ENCODE measurements at places on chromosomes 3 and 15. TPM values are rescaled to one million over a fixed set of nuclear protein-coding genes. Genes with fewer than 3 reads are reported as not detected.
A peak's percentile ranks its signal among the peaks of the same experiment; 100 is the strongest.

The CKMT1B gene
- 1.3 TPM for total RNA-seq

The PIERCE2 gene
- total RNA-seq: 4.2 TPM

DNA sequence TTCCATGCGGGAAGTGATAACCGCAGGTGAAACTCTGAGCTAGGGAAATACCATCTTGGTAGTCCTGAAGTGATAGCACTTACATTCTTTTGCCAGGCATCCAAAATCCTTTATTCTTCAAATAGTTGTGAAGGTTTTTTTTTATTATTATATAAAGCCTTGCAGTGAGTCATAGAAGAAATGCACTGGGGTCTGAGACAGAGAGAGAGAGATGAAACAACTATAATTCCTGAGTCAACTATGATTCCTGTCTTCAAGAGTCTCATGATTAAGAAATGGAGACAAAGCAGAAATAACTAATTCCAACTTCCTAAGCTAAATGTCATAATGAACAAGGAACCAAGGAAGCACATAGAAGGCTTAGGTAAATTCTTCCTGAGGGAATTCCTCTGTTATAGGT is 495.6 kb downstream of the LPP start:
- DNase-seq: no peak

DNA sequence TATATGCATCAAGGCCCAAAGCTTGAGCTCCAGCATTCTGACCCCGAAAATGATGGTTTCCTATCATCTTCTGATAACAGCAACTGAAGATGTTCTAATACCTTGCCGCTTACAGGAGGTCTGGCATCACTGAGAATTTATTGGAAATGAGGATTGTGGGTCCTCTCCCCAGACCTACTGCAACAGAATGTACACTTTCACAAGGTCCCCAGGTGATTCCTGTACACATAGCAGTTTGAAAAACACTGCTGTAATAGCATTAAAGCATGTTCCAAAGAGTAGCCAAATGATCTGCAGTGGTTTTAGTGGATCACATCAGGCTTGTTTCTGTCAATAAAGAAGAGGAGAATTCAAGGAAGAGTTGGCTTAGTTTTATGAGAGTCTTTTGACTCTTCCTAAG is 11.3 kb downstream of the TGFBR2 start:
- DNase-seq: no peak

GRCh38 chr15:63861946-63862517 is 28.3 kb upstream of the HERC1 start:
- no peak for DNase-seq

The ZNF385D gene
- total RNA-seq: 7.7 TPM

GRCh38 chr3:126101521-126101982 is 17.6 kb upstream of the SLC41A3 start:
- peak; percentile 68 for DNase-seq

DNA sequence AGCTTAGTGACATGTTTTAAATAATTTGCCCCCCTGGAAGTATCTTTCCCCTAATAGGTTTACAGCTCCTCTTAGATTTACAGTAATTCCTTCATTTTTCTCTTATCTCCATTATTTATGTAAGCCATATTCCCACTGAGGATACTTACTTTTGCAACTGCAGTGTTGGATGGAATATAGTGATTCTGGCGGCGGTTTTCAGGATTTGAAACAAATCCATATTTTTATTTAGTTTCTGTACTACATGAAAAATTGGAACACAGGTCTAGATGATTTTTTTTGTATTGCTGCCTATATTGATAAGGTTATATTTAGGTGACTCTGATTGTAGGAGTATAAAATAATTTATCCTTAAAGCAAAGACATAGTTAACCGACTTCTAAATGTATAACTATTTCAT is 391.6 kb upstream of the SUCLG2 start:
- no peak for DNase-seq

DNA sequence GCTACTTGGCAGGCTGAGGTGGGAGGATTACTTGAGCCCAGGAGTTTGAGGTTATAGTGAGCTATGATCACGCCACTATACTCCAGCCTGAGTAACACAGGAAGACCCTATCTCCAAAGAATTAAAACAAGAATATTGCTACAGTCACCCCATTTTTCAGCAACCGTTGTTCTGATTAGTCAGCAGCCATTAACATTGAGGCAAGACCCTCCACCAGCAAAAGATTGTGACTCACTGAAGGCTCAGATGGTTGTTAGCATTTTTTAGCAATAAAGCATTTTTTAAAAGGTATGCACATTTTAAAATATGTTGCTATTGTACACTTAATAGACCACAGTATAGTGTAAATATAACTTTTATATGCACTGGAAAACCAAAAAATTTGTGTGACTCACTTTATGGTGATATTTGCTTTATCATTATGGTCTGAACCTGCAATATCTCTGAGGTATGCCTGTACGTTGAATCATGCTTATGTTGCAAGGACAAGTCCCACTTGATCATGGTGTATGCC is 492.6 kb downstream of the SQOR start:
- DNase-seq: no peak

DNA sequence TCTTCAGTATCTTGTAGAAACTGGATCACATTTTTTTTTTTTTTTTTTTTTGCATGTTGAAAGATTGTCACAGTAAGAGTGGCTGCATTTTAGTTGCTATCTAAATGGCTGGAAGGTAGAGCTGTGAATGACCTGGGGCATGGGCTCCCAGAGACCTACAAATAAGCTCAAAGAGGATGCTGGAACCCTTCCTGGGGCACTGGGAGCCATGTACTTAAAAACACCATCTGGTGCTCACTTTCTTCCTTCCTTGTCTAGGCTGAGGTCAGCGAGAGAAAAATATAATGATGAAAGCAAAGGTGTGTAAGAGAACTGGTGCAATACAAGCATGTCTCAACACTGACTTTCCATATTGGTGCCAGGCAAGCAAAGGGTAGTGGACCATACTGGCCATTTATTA is 323.9 kb downstream of the SV2B start:
- DNase-seq: no peak

DNA sequence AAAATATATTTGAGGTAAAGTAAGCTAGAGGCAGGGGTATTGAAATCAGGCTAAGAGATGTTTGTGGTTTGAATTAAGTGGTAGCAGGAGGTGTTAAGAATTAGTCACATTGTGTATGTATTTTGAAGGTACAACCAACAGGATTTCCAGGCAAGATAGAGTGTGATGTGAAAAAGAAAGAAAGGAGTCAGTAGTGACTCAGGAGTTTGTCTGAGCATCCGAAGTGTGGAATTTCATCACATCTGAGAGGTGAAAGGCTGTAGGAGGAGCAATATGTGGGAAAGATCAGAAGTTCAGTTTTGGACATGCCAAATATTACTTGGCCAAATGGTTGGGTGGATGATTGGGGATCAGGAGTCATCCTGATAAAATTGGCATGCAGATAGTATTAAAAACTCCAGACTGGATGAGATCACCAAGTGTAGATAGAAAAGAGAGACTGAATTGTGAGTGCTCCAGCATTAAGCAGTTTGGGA is 32.1 kb upstream of the EBLN2 start:
- DNase-seq: no peak

- no peak for DNase-seq
These were observed 93.2 kb upstream of the NEDD4 start for GRCh38 chr15:56086566-56086965.

- DNase-seq: no peak
These were observed 171.6 kb downstream of the CADPS start for GRCh38 chr3:62703451-62704167.

DNA sequence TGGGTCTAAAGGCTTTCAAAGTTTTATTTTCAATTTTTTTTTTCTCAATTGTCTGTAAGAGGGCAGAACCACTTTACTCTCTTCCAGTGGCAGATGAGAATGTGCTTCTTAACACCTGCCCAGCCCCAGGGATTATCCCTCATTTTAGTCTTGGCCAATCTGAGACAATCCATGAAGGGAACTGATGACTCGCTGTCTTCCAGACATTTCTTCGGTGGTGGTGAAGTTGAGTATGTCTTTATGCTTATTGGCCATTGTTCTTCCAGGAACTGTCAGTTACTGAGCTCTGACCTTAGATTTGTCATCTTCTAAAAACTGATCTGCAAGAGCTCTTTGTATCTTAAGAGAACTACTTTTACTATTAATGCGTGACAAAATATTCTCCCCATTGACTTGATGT is 139.5 kb downstream of the TJP1 start:
- DNase-seq: no peak

- DNase-seq: no peak
These were observed 10.4 kb upstream of the RTP1 start for GRCh38 chr3:187186801-187187421.

- no peak for DNase-seq
These were observed 27.0 kb downstream of the CCNL1 start for GRCh38 chr3:157132936-157133335.

DNA sequence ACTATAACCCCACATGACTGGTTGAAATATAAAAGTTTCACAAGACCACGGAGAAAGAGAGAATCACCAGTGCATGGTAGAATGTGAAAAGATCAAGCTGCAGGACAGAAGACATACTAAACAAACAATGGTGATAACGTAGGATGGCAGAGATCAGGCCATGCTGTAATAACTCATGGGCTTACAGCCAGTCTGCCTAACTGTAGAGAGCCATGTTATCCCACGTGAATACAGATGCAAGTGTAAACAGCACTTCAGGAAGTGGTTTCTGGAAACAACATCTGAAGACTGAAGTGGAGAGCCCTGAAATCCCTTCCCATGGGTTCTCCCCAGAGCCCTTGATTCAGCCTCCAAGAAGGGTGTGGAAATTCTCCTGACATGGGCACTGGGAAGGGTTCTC is 103.2 kb upstream of the SLCO2A1 start:
- no peak for DNase-seq

The CD86 gene
- total RNA-seq: 4.6 TPM

The DET1 gene
- total RNA-seq: 6.2 TPM

DNA sequence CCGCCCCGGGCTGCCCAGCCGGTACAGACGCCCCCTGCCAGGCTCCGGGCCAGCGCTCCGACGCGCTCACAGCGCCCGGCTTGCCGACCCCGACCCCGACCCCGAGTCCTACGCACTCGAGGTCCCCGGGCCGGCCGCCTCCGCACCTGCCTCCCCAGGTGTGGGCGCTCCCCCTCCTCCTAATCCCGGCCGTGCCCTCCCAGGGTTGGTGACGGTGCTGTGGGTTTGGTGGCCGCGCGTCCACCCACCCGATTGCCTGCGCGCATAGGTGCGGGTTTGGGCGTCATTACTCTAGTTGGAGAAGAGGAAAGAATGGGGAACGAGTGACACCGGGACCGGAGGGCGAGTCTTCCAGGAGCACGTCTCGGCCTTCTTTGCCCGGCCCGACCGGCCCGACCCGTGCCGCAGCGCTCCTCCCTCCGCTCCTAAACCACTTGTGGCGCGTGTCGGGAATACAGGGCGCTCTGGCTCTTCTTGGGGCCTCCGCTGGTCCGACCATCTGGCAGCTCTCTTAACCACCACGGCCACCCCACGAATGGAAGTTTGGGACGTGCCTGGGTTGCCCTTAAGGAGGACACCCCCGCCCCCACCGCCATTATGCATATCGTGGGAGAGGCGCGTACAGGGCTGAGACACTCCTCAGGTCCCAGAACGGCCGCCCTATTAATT is 810 bp upstream of the THRB start:
- DNase-seq: no peak

- DNase-seq: no peak
These were observed 2.2 kb downstream of the CHRNA5 start for GRCh38 chr15:78567531-78567930.

The GOLGA6B gene
- not detected for total RNA-seq

- DNase-seq: no peak
These were observed 227.1 kb downstream of the RPLP1 start for GRCh38 chr15:69679623-69680228.

GRCh38 chr3:78827618-78828017 is 940.2 kb downstream of the ROBO1 start:
- no peak for DNase-seq

DNA sequence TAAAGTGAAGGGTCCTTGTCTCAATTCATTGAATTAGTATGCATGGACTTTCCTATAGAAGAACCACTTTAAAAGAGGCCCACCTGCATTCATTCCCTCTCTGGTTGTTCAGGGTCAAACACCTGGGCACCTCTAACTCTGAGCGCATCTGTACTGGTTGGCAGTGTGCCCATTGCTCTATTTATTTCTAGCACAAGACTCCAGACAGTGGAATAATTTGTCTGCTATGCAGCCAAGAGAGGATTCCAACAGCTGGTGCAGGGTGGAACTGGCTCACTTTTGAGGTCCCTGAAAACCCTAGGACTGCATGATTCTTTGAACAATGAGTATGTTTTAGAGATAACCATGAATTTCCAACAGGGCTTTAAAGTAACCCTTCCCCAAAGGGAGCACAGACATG is 57.9 kb downstream of the CCDC33 start:
- DNase-seq: no peak
